Adrenal gland (tissue), 19 donors: ENCODE measurements at places on chromosomes 2 and 18. TPM values are rescaled to one million over a fixed set of nuclear protein-coding genes. Genes with fewer than 3 reads are reported as not detected.

GRCh38 chr2:117858892-117859531 lies 44.5 kb downstream of the DDX18 start:
- no peak for DNase-seq

- no peak for DNase-seq
Measured at GRCh38 chr2:88321449-88322248, 130.8 kb downstream of the FOXI3 start.

DNA sequence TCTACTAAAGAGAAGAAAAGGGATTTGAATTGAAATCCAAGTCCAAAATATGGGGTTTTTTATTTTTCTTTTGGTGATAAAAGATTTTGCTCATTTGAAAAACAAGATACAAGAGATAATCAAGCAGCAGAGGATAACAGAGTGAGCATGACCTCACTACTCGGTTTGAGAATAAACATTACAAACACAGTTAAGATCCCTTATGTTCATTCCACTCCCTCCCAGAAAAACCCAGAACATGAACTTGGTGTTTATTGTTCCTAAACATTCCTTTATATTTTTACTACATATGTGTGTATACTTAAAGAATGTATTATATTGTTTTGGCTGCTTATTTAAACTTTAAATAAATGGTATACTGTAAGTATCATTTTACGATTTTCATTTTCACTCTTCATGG lies 146.6 kb upstream of the CHAC2 start:
- DNase-seq = no peak

GRCh38 chr2:64839844-64840243 lies 149.4 kb upstream of the SLC1A4 start:
- no peak for DNase-seq

GRCh38 chr18:12397254-12397653 lies 10.5 kb upstream of the PRELID3A start:
- no peak for DNase-seq

GRCh38 chr2:27622921-27623384 lies 5.9 kb downstream of the CCDC121 start:
- no peak for DNase-seq

- DNase-seq = no peak
Measured at GRCh38 chr2:212136216-212136795, 402.3 kb downstream of the ERBB4 start.

DNA sequence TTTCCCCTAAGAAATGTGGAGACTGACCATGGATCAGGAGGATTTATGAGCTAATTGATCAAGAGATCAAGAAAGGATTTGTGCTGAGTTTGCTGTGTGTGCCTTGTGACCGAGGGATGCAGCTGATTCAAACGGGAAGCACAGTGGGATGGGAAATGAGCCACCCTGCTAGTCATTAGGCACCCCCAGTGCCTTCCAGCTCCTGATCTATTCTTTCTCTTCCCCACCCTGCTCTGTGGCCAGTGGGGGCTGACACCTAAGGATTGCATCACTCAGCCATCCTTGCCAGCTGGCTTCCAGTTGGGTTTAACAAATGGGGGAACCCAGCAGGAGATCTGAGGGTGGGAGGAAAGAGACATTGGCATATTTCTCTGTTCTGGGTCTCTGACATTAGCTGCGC lies 132.2 kb upstream of the CXCR4 start:
- DNase-seq = no peak

- DNase-seq = no peak
Measured at GRCh38 chr2:5995832-5996231, 303.6 kb downstream of the SOX11 start.

GRCh38 chr2:85281553-85281952 lies 46.2 kb downstream of the TGOLN2 start:
- DNase-seq = no peak

- DNase-seq = no peak
Measured at GRCh38 chr2:218809515-218809914, 22.1 kb downstream of the PRKAG3 start.

- no peak for DNase-seq
Measured at GRCh38 chr2:226121046-226121738, 678.4 kb downstream of the IRS1 start.

DNA sequence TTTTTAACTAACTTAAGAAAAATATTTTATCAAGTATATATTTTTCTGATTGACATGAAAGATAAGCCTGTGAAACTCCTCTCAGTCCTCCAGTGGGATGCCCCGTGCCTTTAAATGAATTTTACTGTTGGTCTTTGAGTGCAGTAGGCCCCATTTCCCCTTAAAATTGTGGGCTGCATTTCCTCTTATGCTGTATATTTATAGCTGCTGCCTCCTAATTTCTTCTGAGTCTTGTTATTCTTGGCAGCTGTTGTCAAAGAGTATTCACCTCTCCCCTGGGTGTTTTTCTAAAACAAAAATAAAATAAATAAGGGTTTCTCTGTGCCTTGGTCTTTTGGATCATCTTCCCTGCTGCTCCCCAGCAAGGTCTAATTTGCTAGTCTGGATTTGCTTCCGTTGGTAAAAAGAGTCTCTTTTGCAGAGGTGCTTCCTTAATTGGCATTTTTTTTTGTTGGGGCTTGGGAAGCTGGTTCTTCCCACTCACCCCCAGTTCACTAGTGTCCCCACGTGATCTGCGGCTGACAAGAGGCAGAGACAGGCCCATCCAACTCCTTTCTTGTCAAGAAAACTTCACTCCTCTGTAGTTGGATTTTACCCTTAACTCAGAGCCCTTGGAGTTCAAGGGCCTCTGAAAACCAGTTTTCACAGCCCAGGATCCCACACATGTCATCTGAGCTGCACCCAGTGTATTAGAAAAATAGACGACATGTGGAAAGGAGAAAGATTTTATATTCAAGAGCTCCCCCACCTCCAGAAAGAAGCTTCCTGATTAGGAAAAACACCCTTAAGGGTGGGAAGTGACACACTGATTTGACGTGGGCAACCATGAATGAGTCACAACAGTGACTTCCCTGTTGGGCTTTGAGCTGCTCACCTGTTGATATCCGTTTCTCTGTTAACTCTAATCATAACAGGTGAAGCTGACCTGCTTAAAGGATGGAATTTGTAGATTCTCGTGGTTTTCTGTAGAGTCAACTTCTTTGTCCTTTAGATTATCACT lies 431.5 kb downstream of the DCDC2C start:
- no peak for DNase-seq

GRCh38 chr2:186980787-186981550 lies 132.0 kb upstream of the ZSWIM2 start:
- no peak for DNase-seq

- DNase-seq = peak; percentile 3
Measured at GRCh38 chr18:79864006-79864725, 66.4 kb downstream of the KCNG2 start.

Gene KHK
- total RNA-seq = 11.6 TPM

Gene SLC8A1
- 24.4 TPM for total RNA-seq

Gene DES
- 7.9 TPM for total RNA-seq

Gene LYG1
- 0.29 TPM for total RNA-seq

Gene ABCB11
- total RNA-seq = 1.4 TPM

Gene CFC1
- total RNA-seq = not detected
